ENCODE measurements at places on chromosomes 2 and 18.

- no peak for DNase-seq
Observed at GRCh38 chr18:53534695-53535094, 689.8 kb downstream of the MBD2 start.

DNA sequence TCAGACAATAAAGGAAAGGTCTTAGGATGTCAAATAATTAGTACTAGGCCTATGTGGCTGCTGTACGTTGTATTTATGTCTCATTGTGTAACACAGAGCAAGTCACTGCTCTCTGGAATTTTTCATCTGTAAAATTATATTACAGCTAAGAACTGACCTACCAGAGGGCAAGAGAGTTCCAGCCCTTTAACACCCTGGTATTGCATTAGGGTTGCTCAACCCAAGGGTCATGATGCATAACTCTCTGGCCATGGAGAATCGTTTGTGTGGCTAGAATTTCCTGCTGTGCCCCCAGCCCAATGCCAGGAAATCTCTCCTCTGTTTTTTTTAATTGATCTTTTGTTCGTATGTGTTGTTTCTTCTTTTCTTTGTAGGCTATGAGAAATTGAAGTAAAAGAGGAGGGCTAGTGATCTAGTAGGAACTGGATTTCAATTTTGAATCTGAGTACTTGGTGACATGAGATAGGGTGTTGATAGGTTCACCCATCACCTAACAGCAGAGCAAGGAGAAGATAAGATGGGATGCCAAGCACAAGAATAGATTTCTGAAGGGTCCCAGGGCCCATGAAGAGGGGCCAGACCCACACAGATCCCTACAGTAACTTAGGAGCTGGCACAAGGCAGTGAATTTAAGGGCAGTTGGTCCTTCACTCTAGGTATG is 571.2 kb upstream of the TNP1 start:
- DNase-seq, result no peak

- no peak for DNase-seq
Observed at GRCh38 chr2:48332286-48332685, 197.7 kb upstream of the STON1 start.

GRCh38 chr2:202400941-202401340 is 24.8 kb downstream of the BMPR2 start:
- DNase-seq, result no peak

DNA sequence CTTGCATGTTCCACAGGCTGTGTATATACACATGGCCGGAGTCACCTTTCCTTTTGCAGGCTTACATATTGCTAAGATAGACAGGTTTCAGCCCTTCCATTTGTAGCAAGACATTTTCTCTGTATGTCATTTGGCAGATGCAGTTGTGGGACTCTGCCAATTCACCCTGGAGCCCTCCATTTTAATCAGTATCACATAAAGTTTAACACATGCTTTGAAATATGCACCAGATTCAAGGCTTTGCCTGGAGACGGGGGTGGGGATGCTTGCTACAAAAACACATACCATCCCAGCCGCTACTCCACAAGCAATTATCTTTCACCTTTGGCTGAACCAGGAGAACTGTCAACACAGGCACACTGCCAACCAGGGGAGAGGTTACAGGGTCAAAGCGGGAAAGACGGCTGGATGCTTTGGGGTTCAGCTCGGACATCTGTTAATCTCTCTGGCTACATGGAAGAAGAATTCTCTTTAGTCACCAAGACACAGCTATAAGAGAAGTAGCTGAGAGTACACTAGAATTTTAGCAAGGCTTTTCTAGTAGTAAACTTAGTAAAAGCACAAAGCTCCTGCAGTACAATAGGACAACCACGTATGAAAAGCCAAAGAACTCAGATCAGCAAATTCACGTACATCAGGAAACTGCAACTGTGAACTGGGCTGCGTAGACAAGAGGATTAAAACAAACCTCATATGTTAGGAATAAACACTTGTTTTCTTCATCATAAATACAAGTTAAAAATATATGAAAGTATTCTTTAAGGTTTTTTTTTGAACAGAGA is 130.9 kb downstream of the EXOC6B start:
- DNase-seq, result no peak

DNA sequence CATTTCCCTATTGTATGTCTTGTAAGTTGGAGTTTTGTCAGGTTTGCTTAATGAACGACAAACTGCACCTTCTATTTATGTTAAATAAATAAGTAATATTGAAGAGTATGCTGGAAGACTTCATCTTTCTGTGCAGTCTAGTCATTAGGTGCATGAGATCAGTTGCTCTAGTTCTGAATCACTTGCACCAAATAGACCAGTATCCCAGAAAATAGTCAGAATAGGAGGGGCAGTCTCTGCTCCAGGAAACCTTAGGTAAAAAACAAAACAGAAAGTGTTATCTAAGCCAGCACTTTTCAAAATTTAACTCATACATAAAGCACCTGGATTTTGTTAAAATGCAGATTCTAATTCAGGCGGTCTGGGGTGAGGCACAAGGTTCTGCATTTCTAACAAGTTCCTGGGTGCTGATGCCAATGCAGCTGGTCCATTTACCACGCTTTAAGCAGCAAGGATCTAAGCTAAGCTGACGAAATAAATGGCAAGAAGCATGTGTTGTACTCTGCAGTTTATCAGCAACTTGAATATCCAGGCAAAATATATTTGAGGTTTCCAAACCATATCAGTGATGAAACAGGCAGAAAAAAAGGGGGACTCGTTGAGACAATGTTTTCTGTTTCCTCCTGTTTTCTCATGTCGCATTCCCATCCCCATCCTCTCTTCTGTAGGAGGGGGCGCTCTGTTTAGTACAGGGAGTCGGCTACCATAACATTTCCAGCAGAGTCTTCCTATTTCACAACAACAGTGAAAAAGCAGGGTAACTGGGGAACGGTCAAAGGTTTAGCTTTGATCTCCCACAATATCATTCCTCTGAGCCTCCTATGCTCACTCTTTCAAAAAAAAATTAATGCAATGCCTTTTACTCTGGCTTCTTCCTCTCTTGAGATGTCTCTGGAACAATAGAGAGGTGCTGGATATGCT is 106.4 kb downstream of the MBD2 start:
- no peak for DNase-seq

All from GDM1 (cell line).